ENCODE measurements at places on chromosomes 4 and X.
A peak's percentile ranks its signal among the peaks of the same experiment; 100 is the strongest.

- DNase-seq = no peak
Observed at GRCh38 chrX:148541584-148541940, 41.1 kb downstream of the AFF2 start.

DNA sequence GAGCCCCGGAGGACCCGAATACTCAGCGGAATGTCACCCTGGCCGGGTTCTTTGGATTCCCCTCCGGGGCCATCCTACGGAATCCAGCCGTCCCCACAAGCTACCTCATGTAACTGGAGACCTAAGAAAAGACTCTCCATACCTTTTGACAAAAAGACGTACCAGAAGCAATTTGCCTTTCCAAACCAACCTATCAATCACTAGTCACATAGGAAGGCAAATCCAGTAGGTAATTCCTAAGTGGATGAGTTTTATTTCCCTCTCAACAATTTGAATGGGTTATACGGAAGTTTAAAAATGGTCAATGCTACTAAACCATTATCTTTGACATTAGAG lies 16.8 kb downstream of the POU4F2 start:
- DNase-seq = no peak

GRCh38 chr4:16752150-16752549 lies 146.3 kb downstream of the LDB2 start:
- DNase-seq = no peak

GRCh38 chr4:119136546-119136945 lies 914 bp downstream of the MYOZ2 start:
- no peak for DNase-seq

DNA sequence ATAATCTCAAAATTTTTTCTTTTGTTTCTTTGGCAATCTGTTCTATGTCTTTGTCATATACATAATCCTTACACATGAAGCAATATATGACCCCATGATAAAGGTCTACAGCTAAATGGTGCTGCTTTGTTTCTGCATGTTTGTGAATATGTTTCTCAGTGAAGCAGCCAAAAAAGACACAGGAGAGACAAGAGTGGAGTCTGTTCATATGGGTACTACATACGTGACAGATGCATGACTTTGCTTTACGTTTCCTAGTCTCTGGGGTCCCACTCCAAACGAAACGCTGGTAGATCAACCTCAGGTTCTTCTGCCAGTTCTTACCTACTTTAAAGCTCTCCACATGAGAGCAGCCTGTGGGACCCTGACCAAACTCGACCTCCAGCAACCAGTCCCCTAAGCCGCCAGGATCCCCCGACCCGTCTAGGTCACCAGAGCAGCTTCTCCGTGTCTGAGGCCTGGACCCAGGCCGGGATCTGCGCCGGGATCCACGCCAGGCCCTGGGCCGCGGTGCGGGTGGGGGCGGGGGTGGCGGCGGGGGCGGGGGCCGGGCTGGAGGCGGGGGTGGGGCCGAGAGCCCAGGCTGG lies 1.5 kb downstream of the USP51 start:
- peak; percentile 45 for DNase-seq

DNA sequence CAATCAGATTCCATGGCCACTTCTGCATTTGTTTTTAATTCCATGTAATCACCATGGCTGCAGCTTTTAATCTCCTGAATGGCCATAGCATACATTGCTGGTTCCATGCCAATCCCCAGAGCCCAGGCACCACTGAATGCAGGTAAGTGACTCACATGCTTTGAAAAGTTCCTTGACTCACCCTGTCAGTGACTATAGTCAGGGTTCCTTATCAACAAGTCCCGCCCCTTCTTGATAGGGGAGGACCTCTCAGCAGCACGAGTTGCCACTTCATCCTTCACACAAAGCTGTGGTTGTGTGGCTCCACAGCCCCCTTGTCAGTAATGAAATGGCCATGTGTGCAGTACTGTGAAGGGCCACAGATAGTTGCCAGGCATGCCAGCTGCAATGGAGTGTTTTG lies 516.6 kb downstream of the PPARGC1A start:
- peak; percentile 77 for DNase-seq

DNA sequence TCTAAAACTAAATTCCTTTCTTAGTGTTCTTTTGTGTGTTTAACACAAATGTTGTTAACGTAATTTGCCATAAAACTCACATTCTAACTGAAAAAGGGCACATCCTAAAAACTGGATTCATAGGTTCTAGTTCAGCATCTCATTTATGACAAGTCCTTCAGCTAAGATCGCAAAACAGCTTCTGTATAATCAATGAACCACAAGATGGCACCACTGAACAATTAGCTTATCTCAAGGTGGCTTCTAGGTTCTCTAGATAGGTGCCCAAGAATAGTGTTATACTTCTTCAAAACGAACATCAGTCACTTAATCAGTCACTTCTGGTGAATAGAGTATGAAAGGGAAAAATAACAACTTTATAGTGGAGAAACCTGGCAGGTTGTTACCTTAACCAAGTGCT lies 54.3 kb downstream of the NRK start:
- DNase-seq = no peak

DNA sequence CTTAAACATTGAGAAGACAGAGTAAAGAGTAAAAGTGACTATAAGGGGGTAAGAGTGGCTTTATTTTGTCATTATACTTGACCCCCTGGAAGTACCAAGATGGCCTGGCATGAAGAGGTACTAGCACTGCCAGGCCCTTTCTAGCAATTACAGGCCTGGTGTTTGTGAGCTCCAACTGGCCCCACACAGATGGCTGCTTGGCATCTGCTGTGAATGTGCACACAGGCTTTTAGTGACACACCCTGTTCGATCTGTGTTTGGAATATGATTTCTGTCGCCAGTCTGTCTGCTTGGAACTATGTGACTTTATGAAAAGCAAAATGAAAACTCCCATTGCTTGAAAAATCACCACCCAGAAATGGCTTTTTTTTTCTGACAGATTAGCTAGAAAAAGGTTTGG lies 123.3 kb downstream of the CLCN4 start:
- no peak for DNase-seq

DNA sequence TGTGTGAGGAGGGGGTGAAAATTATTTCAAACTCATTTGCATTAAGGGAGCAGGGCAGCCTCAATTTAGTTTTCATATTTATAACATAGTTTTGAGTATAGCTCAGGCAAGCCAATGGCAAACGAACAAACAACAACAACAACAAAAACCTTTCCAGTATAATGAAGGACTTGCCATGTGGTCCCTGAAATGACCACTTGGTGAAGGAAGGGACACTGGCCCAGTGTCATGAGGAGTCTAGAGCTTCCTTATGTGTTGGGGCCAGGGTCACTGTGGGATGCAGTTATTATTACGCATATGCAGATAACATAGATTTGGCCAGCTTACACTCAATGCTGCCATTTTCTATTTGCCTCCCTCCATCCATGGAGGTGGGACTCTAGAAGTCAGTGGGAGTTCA lies 23.3 kb downstream of the NKX3-2 start:
- no peak for DNase-seq

- no peak for DNase-seq
Observed at GRCh38 chr4:40971338-40971737, 221.6 kb downstream of the NSUN7 start.

DNA sequence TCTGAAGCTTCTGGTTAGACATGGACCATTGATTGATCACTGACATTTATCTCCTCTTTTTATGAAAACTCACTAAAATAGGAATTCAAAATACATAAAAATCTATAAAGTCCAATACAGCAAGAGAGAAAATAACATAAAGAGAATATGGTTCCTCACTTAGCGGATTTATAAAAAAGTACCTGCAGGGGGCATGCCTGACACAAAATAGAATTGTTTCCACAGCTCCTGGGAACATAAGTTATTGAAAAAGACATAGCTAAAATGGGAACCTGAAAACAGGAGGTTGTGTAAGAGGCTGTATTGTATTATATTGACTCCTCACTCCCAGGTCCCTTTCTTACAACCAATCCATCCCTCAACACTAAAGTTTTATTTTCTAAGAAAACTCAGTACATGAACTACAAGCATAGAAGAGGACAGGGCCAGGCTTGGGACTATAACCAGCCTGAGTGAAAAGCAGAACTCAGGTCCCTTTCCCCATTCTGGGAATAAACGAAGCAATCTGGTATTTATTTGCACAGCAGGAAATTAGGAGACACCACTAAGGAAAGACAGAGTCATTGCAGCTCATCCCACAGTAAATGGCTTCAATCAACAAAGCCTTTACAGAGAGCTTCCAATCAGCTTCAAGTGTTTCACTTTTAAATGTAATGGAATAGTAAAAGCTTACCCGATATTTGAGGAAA lies 121.1 kb upstream of the NDST4 start:
- DNase-seq = peak; percentile 13

DNA sequence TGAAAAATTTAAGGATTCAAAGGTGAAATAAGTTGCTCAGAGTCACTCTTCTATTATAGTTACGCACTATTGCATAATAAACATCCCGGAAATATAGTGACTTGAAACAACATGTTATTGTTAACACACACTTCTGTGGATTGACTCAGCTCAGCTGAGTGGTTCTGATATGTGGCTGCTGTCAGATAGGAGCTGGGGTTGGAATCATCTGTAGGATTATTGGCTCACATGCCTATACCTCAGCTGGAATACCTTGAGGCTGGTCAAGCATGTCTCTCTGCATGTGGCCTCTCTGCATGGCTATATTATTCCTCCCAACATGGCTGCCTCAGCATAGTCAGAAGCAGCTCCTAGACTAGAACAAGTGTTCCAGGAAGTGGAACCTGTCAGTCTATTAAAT lies 486.7 kb upstream of the MAGEB2 start:
- peak; percentile 69 for DNase-seq

DNA sequence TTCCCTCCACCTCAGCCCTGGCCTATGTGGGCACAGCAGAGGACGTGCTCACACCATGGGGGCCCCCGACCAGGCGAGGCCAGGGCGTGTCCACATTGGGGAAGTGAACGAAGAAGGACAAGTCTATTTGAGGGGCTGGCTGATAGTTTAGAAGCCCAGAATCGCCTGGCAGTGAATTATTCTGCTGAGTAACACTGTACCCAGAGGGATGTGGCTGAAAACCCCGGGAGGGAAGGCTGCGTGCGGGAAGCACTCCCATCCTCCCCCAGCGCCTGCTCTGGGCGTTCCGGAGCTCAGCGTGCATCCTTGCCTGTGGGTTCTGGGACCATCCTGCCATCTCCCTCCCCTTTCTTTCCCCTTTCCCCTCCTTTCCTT lies 66.6 kb downstream of the TRMT44 start:
- no peak for DNase-seq

GRCh38 chr4:2362266-2363055 lies 56.0 kb downstream of the ZFYVE28 start:
- no peak for DNase-seq

DNA sequence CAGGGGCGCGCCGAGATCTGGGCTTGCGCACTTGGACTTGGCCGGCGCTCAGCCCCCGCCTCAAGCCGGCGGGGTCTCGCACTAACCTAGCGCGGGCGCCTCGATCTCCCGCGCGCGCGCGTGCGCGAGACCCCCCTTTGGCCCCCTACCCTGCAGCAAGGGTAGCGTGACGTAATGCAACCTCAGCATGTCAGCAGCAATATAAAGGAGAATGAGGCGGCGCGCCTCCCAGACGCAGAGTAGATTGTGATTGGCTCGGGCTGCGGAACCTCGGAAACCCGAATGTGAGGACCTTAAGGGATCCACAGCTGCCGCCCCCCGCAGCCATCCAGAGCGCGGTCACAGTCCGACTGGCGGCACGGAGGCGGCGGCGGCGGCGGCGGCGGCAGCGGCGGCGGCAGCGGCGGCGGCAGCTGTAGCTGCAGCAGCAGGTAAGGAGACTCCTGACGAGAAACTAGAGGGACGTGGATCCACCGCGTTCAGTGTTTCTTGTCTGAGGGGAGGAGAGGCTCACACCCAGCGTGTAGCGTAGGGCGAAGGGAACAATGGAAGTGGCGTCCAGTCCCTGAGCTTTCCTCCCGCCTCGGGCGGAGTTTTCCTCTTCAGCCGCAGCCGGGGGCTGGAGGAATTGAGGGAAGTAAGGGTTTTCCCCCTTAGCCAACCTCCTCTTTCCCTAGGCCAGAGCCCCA lies at the start of the genes SATL1 and ZNF711:
Gene SATL1, minus strand, starts transcription at position 19 of the 689 bp plus-strand sequence. CDS start 134,811 bp downstream, outside the sequence.
Gene ZNF711, plus strand, starts transcription at position 231 of the 689 bp plus-strand sequence. CDS start 3,582 bp downstream, outside the sequence.
- DNase-seq = peak; percentile 97

- no peak for DNase-seq
Observed at GRCh38 chr4:22363036-22363435, 152.8 kb downstream of the ADGRA3 start.

DNA sequence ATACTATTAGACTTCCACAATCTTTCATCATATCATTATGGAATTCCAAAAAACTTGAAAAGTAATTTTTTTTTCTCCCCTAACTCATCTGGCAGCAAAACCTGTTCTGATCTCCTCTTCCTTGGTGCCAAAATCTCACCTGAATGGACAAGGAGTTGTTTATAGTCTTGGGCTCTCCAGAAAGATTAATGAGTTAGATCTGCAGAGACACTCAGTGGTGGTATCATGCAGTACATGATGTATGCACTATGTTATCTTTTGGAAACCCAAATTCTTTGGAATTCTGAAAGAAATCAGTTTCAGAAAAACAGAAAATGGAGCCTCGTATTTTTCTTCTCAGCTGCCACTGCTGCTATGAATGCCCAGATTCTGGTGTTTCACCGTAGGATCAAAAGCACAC lies 11.7 kb downstream of the GPM6B start:
- no peak for DNase-seq

DNA sequence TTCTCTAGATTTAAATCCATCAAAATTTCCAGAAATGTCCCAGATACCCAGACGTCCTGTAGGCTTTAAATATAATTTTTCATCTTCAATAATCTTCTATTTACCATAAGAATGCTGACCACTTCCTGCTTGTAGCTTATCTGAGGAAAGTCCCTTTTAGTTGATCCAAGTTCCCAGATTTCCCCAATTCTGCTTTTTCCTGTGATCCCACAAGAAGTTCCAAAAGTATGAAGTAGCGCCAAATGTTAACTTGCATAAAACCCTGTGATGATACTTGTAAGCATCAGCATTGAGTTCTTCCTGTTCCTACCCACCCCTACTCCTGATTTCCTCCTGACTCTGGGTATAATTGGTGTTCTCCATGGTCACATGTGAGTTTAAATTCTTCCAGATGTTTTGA lies 10.6 kb upstream of the TLR8 start:
- no peak for DNase-seq

DNA sequence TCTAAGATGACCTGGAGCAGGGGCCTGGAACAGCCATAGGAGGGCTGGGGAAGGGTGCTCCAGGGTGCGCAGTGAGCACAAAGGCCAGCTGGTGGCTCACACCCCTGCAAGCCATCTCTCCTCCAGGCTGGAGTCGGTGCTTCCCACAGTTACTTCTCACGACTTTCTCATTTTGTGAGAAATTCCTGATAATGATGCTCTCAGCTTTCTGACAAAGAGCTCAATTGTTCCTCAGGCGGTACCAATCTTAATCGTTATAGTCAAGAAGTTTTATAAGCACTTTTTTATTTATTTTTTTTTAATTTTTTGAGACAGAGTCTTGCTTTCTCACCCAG lies 11.7 kb upstream of the WFS1 start:
- DNase-seq = no peak

- no peak for DNase-seq
Observed at GRCh38 chr4:70581980-70582379, 10.1 kb upstream of the AMBN start.

DNA sequence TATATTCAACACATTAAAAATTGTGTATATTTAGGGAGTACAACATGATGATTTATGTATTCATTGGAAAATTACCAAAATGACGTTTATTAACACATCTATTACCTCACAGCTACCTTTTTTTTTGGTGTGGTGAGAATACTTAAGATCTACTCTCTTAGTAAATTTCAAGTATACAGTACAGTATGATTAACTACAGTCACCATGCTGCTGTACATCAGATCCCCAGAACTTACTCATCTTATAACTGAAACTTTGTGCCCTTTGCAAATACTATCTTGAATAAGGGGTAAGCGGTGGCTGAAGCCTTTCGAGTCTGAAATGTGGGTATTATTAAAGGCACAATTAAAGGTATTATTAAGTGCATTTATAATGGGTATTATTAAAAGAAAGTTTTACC lies 976 bp downstream of the PHKA1 start:
- no peak for DNase-seq

GRCh38 chr4:74369855-74370254 lies 4.9 kb downstream of the EREG start:
- DNase-seq = no peak
